ENCODE measurements at places on chromosomes 6 and 20. TPM values are rescaled to one million over a fixed set of nuclear protein-coding genes. Genes with fewer than 3 reads are reported as not detected.

DNA sequence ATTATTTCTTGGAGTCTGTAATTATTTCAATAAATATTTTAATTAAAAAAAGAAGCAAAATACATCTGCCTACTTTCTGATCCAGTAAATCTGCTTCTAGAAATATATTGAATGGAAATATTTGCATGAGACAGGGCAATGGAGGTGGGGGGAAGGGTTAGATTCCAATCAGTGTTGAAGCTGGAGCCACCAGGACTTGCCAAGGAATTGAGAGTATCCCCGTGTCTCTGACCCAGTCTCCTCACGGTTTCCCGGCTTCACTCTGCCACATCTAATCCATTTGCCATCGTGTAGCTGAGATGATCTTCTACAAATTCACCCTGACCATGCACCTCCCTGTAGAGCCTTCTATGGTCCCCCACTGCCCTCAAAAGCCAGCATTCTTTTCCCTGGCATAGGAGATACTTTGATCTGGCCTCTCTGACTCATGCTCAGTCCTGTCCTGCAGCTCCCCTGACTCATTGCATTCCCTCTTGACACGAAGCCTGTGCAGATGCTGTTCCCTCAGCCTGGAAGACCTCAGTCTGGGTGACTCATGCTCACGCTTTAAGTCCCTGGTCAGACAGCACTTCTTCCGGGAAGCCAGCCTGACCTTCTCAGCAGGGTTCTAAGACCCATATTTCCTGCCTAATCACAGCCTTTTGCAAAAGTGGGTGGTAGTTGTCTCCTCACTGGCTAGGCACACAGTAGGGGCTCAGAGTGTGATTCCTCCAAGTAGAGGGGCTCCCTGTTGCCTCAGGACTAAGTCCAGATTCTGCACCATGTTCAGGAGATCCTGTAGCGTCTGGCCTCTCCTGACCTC, 23.0 kb upstream of the FKBP1A start:
- no peaks in the 10 kb centered on the region for H3K4me1 ChIP-seq
- no peak for DNase-seq
- H3K36me3 ChIP-seq = no peaks in the 10 kb centered on the region
- H3K4me3 ChIP-seq = no peak overlapping the region
- H3K27ac ChIP-seq = no peak overlapping the region

DNA sequence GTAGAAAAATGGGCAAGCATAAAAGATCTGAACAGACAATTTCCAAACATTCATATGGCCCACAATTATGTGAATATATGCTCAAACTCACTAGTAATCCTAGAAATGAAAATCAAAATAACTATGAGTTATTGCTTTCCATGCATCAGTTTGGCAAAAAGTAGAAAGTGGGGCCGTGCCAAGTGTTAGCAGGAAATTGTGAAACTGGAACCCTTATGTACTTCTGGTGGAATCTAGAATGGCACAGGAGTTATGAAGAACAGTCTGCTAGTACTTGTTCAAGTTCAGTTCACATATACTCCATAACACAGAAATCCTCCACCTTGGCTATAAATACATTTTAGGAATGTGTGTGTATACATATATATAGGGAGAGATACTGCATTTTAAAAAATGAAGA, 89.8 kb downstream of the EYA2 start:
- H3K36me3 ChIP-seq = no peaks in the 10 kb centered on the region
- H3K4me3 ChIP-seq = no peak overlapping the region
- no peaks in the 10 kb centered on the region for H3K4me1 ChIP-seq
- no peak for DNase-seq
- H3K27me3 ChIP-seq = no peaks in the 10 kb centered on the region

- H3K4me1 ChIP-seq = no peaks in the 10 kb centered on the region
- no peak for DNase-seq
- H3K4me3 ChIP-seq = no peak overlapping the region
- no peaks in the 10 kb centered on the region for H3K27me3 ChIP-seq
Measured at GRCh38 chr6:138007014-138007472, 100.2 kb downstream of the PERP start.

GRCh38 chr20:51594236-51595057, 51.9 kb upstream of the NFATC2 start:
- DNase-seq = no peak
- peaks cover 8% of the 10 kb centered on the region for H3K4me1 ChIP-seq
- H3K27ac ChIP-seq = no peak overlapping the region
- H3K27me3 ChIP-seq = no peaks in the 10 kb centered on the region
- H3K4me3 ChIP-seq = no peak overlapping the region
- peaks cover 9% of the 10 kb centered on the region for H3K36me3 ChIP-seq

DNA sequence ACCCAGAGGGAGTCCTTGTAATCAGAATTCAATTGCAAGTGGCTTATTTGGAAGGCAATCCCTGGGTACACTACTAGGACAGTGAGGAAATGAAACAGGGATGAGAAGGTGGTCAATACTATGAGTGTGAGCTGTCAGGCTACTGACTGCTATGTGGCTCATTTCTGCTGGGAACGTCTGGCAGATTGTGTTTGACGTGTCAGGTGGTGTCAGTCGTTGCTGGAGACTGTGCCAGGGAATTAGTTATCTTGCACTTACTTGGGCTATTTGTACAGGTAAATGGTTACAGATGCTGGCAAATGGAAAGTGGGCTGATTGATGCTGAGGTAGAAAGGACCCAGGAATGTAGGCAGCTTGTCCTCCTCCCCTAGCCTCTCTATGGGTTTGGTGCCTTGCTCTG, 17.4 kb downstream of the CST4 start:
- no peaks in the 10 kb centered on the region for H3K27me3 ChIP-seq
- no peak overlapping the region for H3K4me3 ChIP-seq
- no peak for DNase-seq
- H3K4me1 ChIP-seq = no peaks in the 10 kb centered on the region
- no peak overlapping the region for H3K27ac ChIP-seq

DNA sequence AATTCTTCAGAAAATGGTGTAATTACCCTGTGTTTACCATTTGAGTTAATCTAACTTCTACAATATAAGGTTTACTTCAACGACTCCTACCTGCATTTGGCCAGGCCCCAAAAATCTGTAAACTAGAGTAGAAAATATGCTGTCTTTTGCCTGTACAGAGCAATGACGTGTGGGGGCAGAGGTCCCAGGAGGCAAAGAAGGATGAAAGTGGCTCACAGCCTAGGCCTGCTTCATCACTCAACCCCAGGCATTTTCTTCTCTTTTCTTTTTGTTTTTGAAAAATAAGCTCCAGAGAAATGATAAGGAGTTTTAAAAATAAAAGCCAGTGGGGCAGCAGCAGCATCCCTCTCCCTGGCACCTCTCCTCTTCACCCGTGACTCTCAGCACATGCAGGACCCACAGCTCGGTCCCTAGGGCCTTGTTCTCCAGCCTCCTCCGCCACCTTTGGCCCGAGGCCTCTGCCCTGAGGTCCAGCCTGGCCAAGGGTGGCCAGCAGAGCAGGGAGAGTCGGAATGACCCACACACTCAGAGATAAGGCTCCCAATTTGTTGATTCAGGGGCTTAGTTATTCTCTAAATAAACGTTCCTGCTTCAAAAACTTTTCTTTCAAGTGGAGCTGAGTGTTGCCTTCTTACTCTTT, 310.3 kb upstream of the RNF24 start:
- H3K27me3 ChIP-seq = no peaks in the 10 kb centered on the region
- H3K4me1 ChIP-seq = peaks cover 5% of the 10 kb centered on the region
- no peak for DNase-seq
- no peaks in the 10 kb centered on the region for H3K36me3 ChIP-seq

- H3K27me3 ChIP-seq = no peaks in the 10 kb centered on the region
- H3K27ac ChIP-seq = no peak overlapping the region
- DNase-seq = no peak
- no peak overlapping the region for H3K4me3 ChIP-seq
- H3K36me3 ChIP-seq = no peaks in the 10 kb centered on the region
Measured at GRCh38 chr6:64504503-64504902, 868.9 kb downstream of the PHF3 start.

DNA sequence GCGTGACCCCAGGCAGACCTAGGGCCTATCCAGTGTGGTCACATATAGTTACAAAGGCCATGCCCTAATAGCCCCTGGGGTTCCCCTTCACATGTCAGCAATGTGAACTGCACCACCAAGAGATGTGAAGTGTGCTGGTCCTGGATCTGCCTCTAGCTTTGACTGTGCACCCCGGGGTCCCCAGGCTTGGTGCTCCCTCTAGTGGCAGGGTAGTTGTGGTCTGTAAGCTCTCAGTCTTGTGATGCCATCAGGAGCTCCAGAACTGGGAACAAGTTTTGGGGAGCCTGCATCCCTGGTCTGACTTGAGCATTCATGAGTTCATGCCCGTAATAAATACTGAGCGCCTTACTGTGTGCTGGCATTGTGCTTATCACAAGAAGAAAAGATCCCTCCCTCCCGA, 143.4 kb downstream of the DHX35 start:
- H3K27ac ChIP-seq = no peak overlapping the region
- H3K4me3 ChIP-seq = no peak overlapping the region
- no peaks in the 10 kb centered on the region for H3K4me1 ChIP-seq

DNA sequence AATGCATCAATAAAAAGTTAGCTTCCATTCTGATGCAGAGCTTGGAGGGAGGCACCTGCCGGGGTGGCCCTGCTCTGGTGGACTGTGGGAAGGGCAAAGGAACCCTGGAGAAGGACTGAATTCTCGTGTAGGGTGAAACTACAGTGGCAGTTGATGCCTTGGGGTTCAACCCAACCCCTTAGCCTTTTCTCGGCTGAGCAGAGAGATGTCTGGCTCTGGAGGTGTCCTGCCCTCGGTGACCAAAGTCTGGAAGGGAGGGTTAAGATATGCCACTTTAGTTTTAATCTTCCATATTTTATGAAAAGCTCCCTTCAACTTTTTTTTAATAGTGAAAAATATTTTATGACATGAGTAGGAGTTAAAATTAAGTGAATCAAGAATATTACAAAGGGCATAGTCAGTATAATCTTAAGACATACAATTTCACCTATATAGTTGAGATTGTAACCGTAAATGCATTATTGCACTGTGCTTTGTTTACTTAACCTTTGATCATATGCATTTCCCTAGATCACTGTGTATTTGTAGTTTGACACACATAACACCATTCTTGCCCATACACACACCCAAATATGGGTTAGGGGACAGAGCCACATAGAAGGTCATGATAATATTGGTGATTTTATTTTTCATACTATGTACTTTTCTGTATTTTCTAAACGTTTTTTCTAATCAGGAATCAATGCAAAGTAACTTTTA, 179.6 kb downstream of the MCHR2 start:
- H3K4me3 ChIP-seq = no peak overlapping the region
- H3K4me1 ChIP-seq = no peaks in the 10 kb centered on the region
- no peaks in the 10 kb centered on the region for H3K36me3 ChIP-seq
- DNase-seq = no peak
- H3K27ac ChIP-seq = no peak overlapping the region

DNA sequence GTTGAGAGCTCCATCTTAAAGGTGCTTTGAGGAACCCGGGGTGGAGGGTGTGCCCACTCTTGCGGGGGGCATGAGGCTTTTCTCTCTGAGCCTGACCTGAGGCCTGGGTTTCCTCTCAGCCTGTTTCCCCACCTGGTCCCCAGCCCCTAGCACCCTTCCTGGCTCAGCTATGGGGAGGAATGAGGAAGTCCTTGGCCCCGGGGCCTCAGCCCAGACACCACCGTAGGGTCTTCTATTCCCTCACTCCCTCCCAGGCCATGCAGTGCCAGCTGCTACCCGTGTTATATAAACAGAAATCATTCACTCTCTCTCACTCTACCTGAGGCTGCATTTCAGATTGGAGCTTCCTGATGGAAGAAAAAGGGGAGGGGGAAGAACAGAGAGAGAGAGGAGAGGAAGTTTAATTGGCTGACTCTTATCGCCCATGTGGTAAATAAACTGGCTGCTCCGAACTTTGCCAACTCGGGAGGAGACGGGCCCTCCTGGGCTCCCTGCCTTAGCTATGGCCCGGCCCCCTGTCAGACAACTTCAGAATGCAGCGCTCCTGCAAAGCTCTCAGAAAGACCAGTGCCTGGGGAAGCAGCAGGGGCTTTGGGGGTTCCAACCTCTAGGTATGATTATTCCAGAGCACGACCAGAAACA, 2.8 kb downstream of the CDH22 start:
- H3K27me3 ChIP-seq = peaks cover 79% of the 10 kb centered on the region
- peaks cover 11% of the 10 kb centered on the region for H3K4me1 ChIP-seq
- no peak overlapping the region for H3K4me3 ChIP-seq
- DNase-seq = no peak
- no peak overlapping the region for H3K27ac ChIP-seq
- no peaks in the 10 kb centered on the region for H3K36me3 ChIP-seq

- no peak for DNase-seq
- H3K4me3 ChIP-seq = no peak overlapping the region
- H3K36me3 ChIP-seq = peaks cover 9% of the 10 kb centered on the region
Measured at GRCh38 chr6:13186861-13187260, 141.5 kb downstream of the TBC1D7 start.

DNA sequence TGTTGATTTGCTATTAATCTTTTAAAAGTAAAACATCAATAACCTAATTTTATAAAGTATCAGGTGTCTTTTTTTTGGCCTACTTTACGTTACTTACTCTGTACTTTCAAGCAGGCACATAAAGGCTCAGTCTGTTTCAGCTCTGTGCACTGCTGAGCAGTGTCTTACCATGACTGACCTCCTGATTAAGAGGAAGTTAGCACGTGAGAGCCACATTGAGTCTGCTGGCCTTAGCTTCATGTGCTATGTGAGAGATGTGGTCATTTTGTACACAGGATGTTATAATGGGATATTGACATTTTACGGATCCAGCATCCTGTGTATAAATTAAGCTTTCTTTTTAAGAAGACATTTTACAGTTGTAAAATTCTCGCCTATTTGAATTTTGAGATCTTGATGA, 31.9 kb downstream of the ARID1B start:
- no peaks in the 10 kb centered on the region for H3K27me3 ChIP-seq
- no peak overlapping the region for H3K27ac ChIP-seq
- no peaks in the 10 kb centered on the region for H3K36me3 ChIP-seq
- H3K4me1 ChIP-seq = peaks cover 56% of the 10 kb centered on the region
- no peak for DNase-seq
- no peak overlapping the region for H3K4me3 ChIP-seq

DNA sequence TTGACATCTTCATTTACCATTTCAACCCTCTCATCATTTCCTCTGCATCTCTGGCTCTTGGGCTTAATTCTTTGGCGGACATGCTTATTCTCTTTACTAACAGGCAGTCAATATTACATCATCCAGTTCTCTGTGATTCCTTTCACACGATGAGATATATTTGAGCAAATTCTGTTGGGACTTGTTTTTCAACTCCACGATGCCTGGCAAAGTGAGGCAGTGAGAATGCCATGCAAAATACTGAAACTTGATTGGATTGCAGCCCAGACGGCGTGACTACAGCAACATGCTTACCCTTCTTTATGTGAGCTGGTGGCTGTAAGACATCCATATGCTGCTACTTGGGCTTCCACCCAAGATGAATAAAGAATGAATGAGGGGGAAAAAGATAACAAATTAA, 101.7 kb upstream of the SPACA1 start:
- DNase-seq = no peak
- no peaks in the 10 kb centered on the region for H3K27me3 ChIP-seq
- no peaks in the 10 kb centered on the region for H3K36me3 ChIP-seq
- peaks cover 11% of the 10 kb centered on the region for H3K4me1 ChIP-seq
- H3K27ac ChIP-seq = no peak overlapping the region

GRCh38 chr6:82906489-82906888, 159.2 kb downstream of the UBE3D start:
- H3K4me3 ChIP-seq = no peak overlapping the region
- no peaks in the 10 kb centered on the region for H3K27me3 ChIP-seq
- DNase-seq = no peak
- no peaks in the 10 kb centered on the region for H3K4me1 ChIP-seq

Gene OR2H1
- not detected for total RNA-seq

Gene XKR7
- total RNA-seq = 0.06 TPM

Gene ZBP1
- total RNA-seq = 5.8 TPM

Gene SLC22A7
- total RNA-seq = not detected

Gene CTCFL
- not detected for total RNA-seq

Gene CRISP3
- 2.5 TPM for total RNA-seq

Gene TFAP2D
- not detected for total RNA-seq

Gene C2
- 311 TPM for total RNA-seq

Gene ESR1
- total RNA-seq = 3.7 TPM

Gene KIF25
- total RNA-seq = 0.56 TPM

Gene TMEM74B
- total RNA-seq = 15.8 TPM

Data from lower lobe of right lung (tissue), 2 donors.